ENCODE measurements at places on chromosomes 12 and 14. TPM values are rescaled to one million over a fixed set of nuclear protein-coding genes. Genes with fewer than 3 reads are reported as not detected.

PRB2 gene
- not detected for total RNA-seq

GAPDH gene
- total RNA-seq = 2,124 TPM

CCNT1 gene
- 42.5 TPM for total RNA-seq

TCL1B gene
- not detected for total RNA-seq

DEPDC4 gene
- total RNA-seq = 2.0 TPM

Measured in glutamatergic neuron (in vitro differentiated cells).